Bronchial smooth muscle cell (primary cell): ENCODE measurements at places on chromosomes 3 and 15. TPM values are rescaled to one million over a fixed set of nuclear protein-coding genes. Genes with fewer than 3 reads are reported as not detected.

Gene AADACL2
- not detected in 2 replicates for total RNA-seq

Gene TRH
- not detected in 2 replicates for total RNA-seq

Gene DNAH1
- total RNA-seq: 2.0 and 4.8 TPM in 2 replicates

Gene KLHL6
- total RNA-seq: under 0.01 TPM in 1 of 2 replicates, not detected in the other

Gene BBX
- total RNA-seq: 26.1 and 30.3 TPM in 2 replicates

Gene SPG11
- 73.0 and 92.3 TPM in 2 replicates for total RNA-seq

Gene ANKRD63
- not detected in 2 replicates for total RNA-seq

Gene TBC1D5
- total RNA-seq: 82.0 and 87.4 TPM in 2 replicates
